Activated CD8-positive, alpha-beta memory T cell treated with anti-CD3 and anti-CD28 coated beads for 1 hour (primary cell): ENCODE measurements at places on chromosomes 12 and 14.

- no peak for DNase-seq
Observed at GRCh38 chr12:28212182-28212581, 21.9 kb downstream of the CCDC91 start.

GRCh38 chr14:24094841-24095270 lies 745 bp downstream of the PCK2 start:
- DNase-seq: no peak

GRCh38 chr14:102840771-102841528 lies 63.7 kb downstream of the TRAF3 start:
- DNase-seq: no peak

GRCh38 chr12:130203151-130203550 lies 40.9 kb downstream of the FZD10 start:
- no peak for DNase-seq

DNA sequence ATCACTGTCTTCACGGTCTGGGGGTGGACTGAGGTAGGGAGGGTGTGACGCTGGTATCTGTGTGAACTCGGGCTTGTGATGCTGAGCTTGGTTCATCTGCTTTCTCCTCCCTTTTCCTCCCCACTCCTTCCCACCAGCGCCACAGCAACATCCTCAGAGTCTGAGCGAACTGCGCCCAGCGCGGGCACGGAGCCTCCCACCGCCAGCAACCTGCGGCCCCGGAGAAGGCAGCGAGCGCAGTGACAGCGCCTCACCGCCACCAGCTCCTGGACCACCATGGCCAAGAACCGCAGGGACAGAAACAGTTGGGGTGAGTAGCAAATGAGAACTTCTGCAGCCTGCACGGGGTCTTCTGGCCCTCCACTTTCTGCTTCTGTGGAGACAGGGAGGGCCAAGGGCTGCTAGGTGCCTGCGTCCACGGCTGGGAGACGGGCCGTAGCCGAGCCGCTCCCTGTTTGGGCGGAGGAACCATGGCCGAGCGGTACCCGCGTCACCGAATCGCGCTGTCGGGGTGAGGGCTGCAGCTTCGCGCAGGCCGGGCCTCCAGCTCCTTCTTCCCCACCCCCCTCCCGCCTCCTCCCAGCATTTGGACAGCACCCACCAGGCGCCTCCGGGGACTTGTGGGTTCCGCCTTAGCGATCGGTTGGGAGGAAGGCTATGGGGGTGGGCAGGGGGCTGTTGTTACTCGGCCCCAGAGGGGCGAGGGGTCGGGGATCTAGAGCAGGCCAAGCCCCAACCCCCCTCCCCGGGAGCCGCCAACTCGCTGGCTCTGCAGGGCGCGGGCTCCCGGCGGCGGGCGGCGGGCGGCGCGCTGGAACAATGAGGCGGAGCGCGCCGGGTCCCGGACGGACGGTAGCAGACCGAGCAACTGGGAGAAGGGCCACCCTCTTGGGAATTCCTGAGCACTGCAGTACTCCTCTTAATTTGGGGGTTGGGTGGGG lies at the start of gene ATL1:
Gene ATL1 (plus strand): TSS at position 156 of the 941 bp plus-strand sequence. CDS start 121 bp downstream, at position 277.
- DNase-seq: no peak

DNA sequence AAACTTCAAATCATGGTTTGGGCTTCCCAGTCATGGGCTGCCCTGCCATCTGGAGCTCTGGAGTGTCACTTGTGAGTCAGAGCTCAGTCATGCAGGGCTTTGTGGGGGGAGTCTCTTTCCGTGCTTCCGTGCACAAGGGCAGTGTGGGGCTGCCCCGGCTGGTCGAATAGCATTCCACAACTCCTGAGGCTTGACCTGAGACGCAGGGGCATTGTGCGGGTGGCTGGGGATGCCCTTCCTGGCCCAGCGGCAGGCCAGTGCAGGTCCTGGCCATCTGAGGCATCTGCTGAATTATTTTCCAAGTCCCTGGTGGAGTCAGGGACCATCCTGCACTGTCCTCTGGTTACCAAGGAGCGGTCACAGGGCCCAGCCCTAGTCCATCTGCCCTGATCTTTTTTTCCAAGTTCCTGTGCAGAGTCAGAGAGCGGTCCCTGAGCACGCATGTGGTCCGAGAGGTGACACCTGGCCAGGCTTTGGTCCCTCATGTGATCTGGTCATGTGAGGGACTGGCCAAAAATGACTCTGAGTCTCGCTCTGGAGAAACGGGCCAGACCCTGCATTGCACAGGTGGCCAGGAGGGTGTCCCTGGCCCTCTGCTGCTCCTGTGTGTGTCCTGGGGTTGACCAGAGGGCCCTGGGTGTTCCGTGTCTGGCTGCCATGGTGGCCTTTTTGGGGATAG lies 167.0 kb upstream of the ALG10B start:
- DNase-seq: no peak

GRCh38 chr14:93686268-93686667 lies 102.0 kb downstream of the PRIMA1 start:
- DNase-seq: no peak

GRCh38 chr12:29750131-29750927 lies 33.4 kb downstream of the TMTC1 start:
- no peak for DNase-seq

DNA sequence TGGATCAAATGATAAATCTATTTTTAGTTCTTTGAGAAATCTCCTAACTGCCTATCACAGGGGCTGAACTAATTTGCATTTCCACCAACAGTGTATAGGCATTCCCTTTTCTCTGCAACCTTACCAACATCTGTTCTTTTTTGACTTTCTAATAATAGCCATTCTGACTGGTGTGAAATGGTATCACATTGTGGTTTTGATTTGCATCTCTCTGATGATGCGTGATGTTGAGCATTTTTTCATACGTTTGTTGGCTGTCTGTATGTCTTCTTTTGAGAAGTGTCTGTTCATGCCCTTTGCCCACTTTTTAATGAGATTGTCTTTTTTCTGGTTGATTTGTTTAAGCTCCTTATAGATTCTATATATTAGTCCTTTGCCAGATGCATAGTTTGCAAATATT lies 67.1 kb downstream of the IFNG-AS1 start:
- DNase-seq: no peak

GRCh38 chr12:52278575-52279421 lies 4.4 kb downstream of the KRT86 start:
- DNase-seq: no peak

- no peak for DNase-seq
Observed at GRCh38 chr12:28063355-28063880, 90.9 kb upstream of the PTHLH start.

DNA sequence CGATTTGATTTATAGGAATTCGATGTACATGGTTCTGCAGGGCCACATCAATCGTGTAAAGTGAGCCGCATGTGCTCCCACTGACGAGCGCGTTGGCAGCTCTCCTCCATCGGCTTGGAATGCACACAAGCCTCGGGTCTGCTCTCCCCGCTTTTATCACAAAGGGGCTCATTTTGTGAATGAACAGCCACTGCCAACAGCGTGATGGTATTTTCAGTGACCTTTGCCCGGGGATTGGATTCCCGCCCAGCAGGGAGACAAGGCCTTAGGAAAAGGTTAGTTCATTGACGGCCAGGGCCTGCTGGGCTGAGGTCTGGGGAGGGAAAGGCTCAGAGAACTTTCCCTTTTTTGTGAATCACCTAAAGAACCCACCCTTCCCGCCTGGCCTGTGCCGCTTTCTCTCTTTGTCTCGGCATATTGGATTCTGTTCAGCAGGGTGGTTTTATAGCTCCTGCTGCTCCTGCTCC lies 232.1 kb downstream of the MSRB3 start:
- DNase-seq: no peak

- DNase-seq: no peak
Observed at GRCh38 chr14:54857830-54858269, 44.8 kb downstream of the GCH1 start.

DNA sequence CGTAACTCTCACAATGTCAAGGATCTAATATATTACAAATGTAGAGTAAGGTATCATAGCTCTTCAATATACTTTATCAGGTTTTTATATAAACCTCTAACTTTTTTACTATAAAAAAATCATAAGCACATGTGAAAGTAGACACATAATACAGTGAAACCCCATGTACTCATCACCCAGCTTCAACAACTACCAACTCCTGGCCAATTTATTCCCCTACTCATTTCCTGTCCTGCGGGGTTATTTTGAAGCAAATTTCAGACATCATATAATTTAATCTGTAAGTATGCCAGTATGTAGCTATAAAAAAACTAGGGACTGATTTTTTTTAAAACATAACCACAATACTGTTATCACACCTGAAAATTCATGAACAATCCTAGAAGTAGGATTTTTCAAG lies 47.7 kb downstream of the NOPCHAP1 start:
- DNase-seq: no peak

DNA sequence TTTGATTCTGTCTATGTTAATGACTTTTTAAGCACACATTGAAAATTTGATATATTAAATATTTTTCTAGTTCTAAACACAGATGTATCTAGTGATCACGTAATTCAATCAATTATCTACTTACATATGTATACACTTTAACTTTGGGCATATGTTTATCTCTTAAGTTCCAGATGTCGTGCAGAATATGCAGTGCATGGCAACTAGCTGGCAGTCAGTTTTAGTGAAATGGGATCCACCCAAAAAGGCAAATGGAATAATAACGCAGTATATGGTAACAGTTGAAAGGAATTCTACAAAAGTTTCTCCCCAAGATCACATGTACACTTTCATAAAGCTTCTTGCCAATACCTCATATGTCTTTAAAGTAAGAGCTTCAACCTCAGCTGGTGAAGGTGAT lies 105.3 kb downstream of the PTPRQ start:
- DNase-seq: no peak

DNA sequence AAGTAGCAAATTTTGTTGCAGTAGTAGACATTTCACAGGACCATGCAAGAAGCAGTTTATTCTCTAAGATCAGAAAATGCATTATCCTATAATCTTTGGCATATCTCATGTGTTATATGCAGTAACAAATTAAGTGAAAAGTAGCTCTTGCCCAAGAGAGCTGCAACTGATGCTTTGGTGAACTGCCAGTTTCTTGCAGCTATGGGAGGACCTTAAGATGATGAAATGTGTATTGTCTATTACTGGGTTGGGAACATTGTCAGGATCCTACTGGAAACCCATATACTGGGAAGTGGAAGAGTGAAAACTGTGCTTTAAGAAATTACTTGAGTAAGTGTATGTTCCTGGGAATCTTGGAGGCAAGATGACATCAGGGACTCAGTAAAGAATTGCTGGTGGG lies 238.8 kb downstream of the DACT1 start:
- no peak for DNase-seq

DNA sequence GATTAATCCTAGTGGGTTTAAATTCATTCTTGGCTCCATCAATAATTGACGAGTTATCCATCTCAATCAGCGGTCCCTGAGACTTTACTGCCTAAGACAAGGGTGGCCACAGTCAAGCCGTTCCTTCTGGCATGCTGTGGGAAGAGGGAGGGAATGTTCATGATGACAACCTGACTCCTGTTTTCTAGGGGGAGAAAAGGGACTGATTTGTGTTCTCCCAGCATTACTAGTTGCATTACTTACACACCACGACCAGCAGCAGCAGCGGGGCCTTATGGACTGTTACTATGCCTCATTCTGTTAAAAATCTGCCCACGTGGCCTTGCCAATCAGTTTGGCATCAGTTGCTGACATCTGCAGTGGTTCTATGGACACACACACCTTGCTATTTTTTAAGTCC lies 29.9 kb downstream of the PLEKHG7 start:
- DNase-seq: no peak

DNA sequence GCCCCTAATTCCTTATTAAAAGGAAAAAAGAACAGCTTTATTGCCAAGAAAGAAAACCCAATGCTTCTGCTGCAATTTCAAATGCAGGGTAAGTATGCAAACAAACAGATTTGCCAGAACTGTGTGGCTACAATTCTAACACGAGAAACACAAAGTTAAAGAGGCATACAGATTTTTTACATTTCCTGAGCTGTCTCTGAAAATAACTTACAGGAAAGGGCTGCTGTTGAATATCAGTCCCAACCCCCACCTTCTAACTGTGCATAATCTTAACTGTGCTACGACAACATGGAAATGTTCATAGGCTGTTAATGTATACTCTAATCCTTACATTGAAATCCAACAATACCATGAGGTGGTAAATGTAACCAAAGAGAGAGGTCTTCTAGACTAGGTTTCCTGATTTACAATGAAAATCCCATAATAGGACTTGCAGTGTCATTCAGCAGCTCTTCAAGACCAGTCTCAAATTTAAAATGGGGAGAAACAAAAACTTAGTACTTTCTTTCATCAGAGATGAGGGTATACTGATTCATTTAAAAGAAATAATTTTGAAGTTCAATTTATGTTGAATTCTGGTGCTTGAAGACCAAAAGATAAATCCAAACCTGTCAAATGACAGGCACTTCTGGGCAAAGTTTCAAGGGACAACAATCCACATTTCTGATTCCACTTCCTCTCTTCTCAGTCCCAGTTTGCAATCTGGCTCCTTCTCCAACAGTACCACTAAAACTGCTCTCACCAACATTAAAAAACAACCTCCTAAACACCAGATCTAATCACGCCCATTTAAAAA lies 14.4 kb downstream of the FGD6 start:
- no peak for DNase-seq

GRCh38 chr12:116852303-116852702 lies 28.9 kb downstream of the HRK start:
- no peak for DNase-seq

GRCh38 chr12:55019784-55020183 lies at the start of gene NEUROD4:
Gene NEUROD4 (plus strand): TSS chr12:55019974. CDS start chr12:55026440, 6,466 bp downstream.
- no peak for DNase-seq

DNA sequence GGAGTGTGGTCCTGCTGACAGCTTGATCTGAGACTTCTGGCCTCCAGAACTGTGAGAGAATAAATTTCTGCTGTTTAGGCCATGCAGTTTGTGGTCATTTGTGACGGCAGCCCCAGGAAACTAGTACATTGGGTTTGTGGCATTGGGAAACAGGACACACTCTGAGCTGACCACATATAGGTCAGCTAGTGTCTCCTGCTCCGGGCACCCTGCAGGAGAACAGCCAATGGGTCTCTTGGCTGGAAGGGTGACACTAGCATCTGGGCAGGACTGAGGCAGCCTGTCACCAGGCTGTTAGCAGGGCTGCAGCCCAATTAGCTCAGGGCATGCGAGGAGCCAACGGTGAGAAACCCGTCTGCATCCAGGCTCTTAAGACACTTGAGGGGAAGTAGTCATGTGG lies 83.2 kb downstream of the PITPNM2 start:
- DNase-seq: no peak

- no peak for DNase-seq
Observed at GRCh38 chr12:62915204-62915529, 19.8 kb downstream of the PPM1H start.

DNA sequence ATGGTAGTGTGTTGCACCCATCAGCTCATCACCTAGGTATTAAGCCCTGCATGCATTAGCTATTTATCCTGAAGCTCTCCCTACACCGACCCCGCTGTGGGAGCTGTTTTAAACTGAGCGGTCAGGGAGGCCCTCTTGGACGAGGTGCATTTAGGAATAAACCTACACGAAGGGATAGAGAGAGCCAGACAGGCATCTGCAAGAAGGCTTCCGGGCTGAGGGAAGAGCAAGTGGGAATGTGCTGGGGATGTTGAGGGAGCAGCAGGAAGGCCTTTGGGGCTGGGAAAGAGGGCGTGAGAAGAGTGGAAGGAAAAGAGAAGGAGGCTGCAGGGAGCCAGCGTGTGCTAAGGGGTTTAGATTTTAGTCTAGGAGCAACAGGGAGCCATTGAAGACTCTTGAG lies 34.5 kb downstream of the RPH3A start:
- DNase-seq: no peak

- no peak for DNase-seq
Observed at GRCh38 chr12:10567813-10568212, 45.6 kb downstream of the MAGOHB start.

GRCh38 chr14:29310757-29311156 lies 544.2 kb downstream of the FOXG1 start:
- no peak for DNase-seq

- no peak for DNase-seq
Observed at GRCh38 chr12:46342562-46343033, 30.0 kb downstream of the SLC38A2 start.
